Natural killer cell (primary cell): ENCODE measurements at places on chromosomes 16 and 17. TPM values are rescaled to one million over a fixed set of nuclear protein-coding genes. Genes with fewer than 3 reads are reported as not detected.

NEUROD2 gene
- not detected for total RNA-seq

GUCY2D gene
- total RNA-seq: not detected

UTS2R gene
- not detected for total RNA-seq

KRTAP17-1 gene
- total RNA-seq: not detected

DNA sequence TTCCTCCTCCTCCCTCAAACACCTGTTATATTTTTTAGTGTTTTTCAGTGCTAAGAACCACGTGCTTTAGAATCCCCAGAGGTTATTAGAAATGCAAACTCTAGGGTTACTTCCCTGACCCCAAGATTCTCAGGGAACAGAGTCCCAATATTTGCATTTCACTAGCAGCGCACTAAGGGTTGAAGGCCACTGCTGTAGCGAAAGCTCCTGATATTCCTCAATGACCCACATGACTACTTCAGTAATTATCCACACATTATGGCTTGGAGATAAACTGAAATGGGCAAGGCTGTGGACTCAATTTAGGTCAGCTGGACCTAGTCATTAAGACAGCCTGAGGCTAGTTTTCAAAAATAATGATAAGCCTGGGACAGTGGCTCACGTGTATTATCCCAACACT lies 78.5 kb upstream of the BCAR1 start:
- DNase-seq: no peak

DNA sequence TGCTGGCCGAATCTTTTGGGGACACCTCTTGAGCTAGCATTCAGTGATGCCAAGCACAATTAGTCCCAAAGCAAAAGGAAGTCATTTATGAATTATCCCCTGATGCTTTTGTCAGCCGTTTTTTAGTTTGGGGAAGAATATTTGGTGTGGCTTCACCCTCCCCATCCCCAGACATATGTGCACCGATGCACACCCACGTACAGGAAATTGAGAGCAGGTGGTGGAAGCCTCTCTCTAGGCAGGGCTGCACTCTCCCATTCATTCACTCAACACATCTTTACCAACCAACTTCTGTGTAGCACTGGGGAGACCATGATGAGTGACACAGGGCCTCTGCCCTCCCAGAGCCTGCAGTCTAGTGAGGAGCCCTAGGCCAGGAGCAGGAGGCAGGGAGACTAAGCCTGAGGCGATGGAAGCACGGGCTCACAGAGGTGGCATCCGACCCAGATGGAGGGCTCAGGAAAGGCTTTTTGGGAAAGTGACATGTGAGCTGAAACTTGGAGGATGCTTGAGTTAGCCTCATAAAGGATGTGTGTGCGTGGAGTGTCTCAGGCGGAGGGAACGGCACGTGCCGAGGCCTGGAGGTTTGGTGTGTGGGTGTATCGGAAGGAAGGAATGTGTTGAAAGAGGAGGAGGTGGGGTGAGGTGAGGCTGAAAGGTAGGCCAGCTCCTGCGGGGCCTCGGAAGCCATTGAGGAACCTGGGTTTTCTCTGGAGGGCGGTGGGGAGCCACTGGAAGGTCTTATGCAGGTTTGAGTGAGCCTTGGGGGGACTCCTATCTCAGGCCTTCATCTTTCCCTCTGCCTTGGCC lies 43.8 kb downstream of the PSME3IP1 start:
- no peak for DNase-seq

DNA sequence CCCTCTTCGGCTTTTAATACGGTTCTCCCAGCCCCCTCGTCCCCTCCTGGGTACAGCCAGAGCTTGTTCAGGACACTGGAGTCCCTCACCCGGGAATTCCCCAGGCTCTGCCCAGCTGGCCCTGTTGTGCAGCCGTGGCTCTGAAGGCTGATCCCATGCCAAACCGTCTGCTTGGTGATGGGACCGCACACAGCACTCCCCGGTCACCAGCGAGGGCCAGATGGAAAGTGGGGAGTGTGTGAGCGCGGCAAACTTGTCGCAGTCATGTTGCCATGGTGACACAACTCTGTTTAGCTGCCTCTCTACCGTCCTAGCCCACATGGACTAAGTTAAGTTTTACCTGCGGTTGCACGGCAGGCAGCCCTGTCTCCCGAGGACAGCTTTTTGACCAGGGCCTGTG lies 107.9 kb downstream of the RAP1GAP2 start:
- no peak for DNase-seq

DNA sequence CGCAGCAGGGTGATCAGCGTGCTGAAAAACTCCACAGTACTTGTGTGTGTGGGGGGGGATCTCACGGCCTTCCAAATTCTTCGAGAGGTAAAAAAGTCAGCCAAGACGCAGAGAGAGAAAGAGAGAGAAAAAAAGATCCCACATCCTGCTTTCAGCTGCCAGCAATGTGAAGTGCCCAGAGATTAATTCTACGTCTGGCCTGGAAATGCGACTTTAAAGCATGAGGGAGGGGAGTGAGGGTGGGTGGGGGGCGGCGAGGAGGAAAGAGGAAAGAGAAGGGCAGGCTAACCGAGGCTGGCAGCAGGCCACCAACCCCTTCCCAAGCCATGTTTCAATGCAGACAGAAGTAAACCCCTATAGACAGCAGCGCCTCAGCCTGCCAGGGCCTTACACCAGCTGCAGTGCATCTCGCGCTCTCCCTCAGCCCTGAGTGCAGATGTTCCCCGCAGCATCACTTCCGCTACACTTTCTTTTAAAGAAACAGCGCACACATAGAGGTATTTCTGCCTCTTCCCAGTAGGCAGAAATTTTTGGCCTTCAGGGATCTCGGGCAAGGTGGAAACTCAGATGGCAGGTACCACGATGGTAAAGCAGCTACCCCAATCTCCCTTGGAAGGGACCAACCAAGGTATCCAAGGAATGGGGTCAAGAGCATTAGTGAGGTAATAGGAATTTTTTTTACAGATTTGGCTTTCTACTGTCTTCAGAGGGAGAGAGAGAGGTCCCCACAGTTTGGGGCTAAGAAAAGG lies 87.8 kb downstream of the SMG6 start:
- DNase-seq: peak; percentile 63

GRCh38 chr17:12909046-12909445 lies 108.8 kb downstream of the ELAC2 start:
- DNase-seq: no peak

GRCh38 chr16:85600530-85601271 lies 12.4 kb upstream of the GSE1 start:
- DNase-seq: no peak
